ENCODE measurements at places on chromosomes 7 and 10.

- peak; percentile 11 for DNase-seq
Observed at GRCh38 chr10:97229322-97230015, 43.7 kb upstream of the SLIT1 start.

DNA sequence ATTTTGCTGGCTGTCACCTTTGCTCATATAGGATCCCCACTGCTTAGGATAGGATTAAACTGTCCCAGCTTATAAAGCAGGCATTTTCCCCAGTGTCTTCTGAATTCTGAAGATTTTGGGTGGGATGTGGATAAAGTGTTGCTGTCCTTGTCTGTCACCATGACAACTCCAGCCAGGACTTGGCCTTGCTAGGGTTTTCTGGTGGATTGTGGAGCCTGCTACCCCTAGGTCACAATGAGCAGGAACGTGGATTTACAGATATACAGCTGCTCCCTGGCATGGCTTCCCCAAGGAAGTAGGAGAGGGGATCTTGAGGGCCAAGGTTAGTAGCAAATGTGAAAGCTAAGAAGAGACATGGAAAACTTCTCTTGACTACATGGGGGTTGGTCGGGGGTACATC is 220.7 kb downstream of the WDR11 start:
- DNase-seq, result no peak

GRCh38 chr7:1651031-1651446 is 19.0 kb upstream of the ELFN1 start:
- no peak for DNase-seq

- DNase-seq, result no peak
Observed at GRCh38 chr10:78491812-78492211, 458.1 kb downstream of the RPS24 start.

DNA sequence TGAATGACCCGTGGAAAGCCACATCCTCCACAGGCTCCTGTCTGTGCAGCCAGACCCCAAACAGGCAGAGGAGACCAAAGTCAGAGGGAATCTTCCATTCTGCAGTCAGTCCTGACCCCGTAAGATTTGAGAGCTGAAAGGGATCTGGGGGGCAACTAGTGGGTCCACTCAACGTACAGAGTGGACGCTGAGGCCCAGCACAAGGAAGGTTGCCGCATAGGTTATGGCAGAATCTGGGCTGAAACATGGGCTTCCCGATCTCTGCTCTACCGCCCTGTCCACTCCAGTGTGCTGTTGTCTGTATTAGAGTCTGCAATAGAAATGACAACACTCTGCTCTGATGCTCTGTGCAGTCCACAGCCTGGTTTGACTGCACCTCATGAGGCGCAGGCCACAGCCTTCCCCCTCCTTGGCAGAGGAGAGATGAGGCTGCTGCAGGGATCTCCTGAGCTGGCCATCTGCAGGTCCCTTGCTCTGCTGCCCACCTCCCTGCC is 7.9 kb upstream of the ZNF22 start:
- no peak for DNase-seq

DNA sequence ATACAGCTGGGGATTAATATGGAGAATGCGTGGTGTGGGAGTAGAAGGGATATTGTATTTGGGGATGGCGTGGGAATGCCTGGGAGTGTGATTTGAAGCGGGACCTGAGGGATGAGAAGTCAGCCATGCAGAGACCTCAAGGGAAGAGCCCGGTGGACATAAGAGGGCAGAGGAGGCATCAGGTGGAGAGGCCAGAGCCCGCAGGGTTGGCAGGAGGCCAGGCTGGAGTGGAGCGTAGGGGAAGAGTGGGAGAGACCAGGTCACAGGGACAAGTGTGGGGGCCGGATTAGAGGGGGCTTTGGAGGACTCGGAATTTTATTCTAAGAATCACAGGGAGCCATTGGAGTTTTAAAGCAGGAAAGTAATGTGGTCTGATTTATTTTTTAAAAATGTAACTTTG is 2.0 kb downstream of the NDUFB2 start:
- no peak for DNase-seq

GRCh38 chr10:72261784-72262404 is 11.8 kb upstream of the DDIT4 start:
- DNase-seq, result no peak

DNA sequence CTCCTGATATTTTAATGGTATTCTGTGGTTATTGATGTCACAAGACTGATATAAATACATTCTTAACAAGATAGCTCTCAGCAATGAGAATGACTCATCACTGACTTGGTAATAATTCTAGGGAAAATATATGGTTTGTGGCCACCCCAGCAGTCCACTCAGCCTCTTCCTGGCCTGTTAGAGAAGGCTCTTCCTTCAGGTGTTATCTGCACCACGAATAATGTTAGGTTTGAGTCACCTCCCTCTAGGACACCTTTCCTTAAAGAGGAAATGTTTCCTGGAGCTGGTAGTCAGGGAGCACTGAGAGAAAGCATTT is 163.3 kb downstream of the SVIL start:
- peak; percentile 83 for DNase-seq

DNA sequence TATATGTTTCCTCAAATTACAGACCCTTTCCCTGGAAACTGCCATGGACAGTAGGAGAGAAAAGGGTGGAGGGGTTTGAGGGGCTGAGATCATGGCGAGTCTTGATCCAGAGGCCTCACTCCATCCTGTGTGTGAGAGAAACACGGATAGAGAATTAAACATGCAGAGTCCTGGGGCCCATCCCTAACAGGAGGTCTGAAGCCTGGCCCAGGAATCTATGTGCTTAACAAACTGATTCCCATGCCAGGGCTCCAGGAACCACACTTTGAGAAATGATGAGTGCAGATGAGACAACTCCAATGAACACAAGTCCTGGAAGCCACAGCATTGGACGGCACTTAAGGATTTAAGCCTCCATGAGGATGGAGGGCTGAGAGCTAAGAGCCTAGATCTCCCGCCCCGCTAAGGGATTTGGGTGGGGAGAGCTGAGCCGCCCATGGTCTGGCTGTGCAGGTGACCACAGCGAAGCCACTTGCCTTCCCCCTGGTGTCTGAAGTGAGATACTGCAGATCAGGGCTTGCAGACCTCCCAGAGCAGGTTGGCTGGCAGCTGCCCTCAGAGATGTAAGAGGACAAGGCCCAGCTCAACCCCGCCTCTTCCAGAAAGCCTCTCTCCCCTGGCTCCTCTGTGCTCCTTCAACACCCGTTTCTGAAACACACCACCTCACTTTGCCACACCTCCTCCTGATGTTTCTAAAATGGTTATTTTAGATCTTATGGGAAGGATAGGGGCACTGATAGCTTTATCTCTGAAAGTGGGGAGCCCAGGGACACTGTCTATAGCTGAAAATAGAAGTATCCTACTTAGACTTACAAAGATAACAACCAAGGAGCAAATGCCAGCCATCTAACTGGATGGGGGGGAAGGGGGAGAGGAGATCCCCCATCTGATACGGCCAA is 24.8 kb upstream of the EIF5AL1 start:
- DNase-seq, result peak; percentile 72

DNA sequence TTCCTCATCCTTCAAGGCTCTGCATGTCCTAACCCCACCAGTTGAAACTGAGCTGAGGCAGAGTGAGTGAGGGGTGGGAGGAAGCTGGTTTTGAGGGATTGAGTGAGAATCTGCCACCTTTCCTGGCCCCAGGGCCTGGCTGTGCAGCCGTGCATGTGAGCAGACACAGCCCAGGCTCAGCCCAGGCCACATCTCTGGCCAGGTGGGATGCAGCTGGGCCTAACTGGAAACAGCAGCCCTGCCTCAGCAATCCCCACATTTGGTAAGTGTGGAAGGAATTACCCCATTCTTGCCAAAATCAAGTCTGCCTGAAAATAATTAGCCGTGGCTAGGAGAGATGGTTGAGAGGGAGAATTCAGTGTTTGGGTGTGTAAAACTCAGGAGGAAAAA is 116.6 kb downstream of the NEURL1 start:
- no peak for DNase-seq
